T follicular helper cell (primary cell): ENCODE measurements at places on chromosomes 11 and 22.

GRCh38 chr22:27240298-27241075 is 561.1 kb downstream of the MN1 start:
- DNase-seq, result no peak

GRCh38 chr22:47802421-47802820 is 1040.0 kb downstream of the TBC1D22A start:
- DNase-seq, result no peak

DNA sequence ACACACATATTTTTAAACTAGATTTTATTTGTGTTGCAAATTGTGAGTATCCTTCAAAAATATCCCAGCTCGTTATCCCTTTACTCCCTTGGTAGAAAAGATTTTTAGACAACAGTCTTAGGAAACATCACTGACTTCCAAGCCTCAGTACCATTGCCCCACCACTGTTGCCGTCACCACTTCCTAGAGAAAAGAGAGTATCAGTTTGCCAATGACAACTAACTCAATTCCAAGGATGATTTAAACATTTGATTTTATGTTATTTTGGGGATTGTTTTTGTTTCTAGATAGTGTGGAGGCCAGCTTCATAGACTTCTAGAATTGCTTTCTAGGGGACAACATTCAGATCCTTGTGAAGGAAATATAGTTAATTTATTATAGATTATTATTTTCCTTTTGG is 274.0 kb upstream of the MPPED2 start:
- DNase-seq, result no peak

GRCh38 chr22:22733881-22734373 is 89.5 kb downstream of the GGTLC2 start:
- DNase-seq, result no peak

DNA sequence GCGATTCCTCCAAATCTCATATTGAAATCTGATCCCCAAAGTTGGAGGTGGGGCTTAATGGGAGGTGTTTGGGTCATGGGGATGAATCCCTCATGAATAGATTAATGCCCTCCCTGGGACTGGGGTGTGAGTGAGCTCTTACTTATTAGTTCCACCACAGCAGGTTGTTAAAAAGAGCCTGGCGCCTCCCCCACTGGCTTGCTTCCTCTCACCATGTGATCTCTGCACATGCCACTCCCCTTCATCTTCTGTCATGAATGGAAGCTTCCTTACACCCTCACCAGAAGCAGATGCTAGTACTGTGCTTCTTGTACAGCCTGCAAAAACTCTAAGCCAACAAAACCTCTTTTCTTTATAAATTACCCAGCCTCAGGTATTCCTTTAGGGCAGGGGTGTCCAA is 8.8 kb downstream of the RRAS2 start:
- DNase-seq, result no peak

DNA sequence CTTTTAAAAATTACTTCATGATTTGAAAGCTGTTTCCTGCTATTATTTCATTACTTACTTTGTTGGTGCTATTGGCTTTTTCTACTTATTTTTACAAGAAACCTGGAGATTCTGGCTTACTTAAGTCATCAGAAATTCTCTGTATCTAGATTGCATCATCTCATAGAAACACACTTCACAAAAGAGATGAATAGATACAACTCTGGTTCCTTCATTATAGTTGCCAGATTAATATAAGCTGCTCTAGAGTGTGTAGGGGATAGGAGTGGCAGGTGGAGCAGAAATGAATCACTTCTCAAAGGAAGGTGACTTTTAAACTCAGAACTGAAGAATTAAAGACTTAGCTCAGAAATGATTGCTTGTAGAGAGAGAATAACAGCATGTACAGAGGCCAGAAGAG is 20.0 kb downstream of the CYP2R1 start:
- DNase-seq, result no peak
